ENCODE measurements at places on chromosomes 2 and 18. TPM values are rescaled to one million over a fixed set of nuclear protein-coding genes. Genes with fewer than 3 reads are reported as not detected.

DNA sequence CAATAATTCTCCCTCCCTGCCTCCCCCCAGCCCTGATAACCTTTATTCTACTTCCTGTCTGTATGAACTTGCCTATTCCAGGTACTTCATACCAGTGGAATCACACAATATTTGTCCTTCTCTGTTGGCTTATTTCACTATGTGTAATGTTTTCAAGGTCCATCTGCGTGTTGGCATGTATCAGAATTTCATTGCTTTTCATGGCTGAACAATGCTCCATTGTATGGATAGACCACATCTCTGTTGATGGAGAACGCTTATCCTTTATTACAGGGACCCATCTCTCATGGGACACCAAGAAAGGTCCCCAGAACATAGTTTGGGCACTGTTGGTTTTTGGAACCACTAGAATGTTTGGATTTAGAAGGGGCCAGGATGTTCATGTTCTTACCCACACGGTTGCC lies 40.2 kb downstream of the ATOH8 start:
- DNase-seq = no peak

GRCh38 chr2:241280291-241280690 lies 35.2 kb downstream of the HDLBP start:
- DNase-seq = no peak

DNA sequence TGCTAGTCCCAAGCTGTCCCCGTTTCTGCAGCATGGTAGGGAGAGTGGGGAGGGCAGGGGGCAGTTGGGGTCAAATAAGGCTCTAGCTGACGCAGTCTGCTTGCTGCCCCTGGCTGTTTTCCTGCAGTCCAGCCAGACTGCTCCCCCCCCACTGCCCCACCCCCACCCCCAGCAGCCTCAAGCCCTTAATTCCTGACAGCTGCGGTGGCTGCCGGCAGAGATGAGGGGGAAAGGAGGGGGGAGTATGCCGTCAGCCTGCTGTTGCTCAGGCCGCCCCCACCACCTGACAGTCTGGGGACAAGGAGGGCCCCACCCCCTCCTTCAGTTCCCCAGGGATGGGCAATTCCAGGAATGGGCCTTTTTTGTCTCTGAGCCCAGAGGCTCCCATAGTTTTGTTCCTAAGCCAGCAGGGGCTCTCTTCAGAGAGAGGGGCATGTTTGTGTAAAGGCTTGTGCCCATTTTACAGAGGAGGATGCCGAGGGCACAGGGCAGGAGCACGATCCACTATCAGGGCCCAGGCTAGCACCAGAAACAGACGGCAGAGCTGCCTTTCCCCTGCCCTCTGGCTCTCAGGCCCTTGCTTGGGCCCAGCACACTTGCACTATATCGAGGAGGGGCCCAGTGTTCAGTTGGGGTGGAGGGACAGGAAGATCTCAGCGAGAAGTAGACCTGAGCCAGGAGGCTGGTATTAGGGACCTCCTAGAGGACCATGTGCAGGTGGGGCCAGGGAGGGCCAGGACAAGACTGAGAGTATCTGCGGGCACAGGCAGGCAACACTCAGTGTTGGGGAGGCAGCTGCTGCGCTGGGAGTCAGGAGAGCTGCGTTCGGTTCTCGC lies 1.5 kb upstream of the WNT10A start:
- no peak for DNase-seq

DNA sequence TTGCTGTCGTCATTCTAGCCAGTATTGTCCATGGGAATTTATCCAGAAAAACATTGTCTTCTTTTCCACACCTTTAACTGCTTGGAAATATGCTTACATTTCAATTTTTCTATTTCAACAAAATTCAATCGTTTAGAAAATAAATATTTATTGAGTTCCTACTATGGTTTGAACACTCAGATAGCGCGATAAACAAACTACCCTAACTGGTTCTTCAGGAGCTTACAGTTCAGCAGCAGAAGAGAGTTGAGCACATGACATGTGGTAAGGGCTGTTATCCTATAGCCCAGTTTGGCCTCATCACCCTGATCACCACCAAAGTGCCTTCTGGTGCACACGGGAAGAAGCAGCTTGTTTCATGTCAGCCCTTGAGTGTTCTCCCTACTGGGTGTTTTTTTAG lies 375.2 kb upstream of the SMIM21 start:
- DNase-seq = no peak

DNA sequence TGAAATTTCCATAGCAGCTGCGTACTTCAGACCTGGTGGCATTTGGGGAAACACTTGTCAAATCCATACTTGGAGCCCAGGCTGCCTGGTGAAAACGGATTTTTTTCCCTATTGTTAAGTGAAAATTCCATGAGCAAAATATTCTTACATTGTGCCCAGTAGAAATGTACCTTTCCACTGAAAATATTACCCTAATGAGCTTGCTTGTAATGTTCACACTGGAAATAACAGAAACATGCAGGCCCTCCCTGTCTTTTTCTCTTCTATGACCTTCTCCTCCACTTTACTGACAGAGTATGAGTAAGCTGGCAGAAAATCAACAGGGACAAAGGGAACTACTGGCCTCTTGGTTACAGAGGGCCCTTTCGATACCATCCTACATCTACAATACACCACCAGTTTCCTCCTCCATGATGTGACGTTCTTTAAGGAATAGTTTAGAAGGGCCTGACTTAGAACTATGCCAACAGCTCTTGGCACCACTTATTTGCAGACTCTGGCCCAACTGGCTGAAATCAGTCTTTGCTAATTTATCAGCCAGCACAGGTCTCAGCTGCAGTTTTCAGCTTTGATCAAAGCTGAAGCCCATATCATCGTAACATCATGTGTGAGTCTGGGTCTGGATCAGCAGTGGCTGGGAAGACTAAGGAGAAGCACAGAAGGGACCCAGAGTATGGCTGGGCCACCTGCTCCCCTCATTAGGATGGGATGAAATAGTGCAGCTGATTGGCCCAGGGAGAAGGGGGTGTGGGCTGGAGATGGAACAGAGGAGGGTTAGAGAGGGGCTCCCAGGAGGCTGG lies 272.2 kb upstream of the ID2 start:
- DNase-seq = no peak

TSGA10 gene
- 2.5 TPM for total RNA-seq

GREB1 gene
- 7.5 TPM for total RNA-seq

SEC11C gene
- 22.5 TPM for total RNA-seq

GRCh38 chr2:3301001-3301400 lies 76.6 kb downstream of the EIPR1 start:
- DNase-seq = no peak

GRCh38 chr2:144619760-144620159 lies 99.8 kb upstream of the ZEB2 start:
- no peak for DNase-seq

DNA sequence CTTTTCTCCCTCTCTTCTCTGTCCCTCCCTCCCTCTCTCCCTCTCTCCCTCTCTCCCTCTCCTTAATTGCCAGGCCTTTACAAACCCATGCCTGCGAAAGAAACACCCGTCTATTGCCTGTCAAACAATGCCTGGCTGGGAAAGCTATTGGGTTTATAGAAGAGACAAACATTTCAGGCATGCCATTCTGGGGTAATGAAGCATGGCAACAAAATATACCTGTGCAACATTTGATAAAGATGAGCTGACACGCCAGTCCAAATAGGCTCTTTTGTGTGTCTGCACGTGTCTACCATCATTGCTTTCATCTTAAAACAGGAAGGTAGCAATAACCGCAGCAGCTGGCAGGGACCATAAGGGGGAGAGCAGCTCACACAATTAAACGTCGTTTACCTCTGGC lies 282.1 kb downstream of the ZNF516 start:
- DNase-seq = no peak

DNA sequence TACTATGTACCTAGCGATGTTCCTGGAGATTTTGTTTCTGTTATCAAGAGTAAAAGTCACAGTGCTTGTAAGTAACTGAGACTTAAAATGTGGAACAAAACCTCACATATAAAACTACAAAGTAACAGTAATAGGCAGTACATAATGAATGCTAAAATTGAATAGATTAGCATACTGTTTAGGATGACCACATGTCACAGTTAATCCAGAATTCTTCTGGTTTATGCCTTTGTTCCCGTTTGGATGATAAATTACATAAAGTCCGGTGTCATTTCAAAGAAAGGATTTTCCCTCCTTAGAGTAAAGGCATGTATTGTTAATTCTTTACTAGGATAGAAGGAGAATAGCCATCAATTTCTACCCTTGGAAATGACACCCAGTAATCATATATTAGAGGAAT lies 56.1 kb downstream of the RBM43 start:
- DNase-seq = no peak

RAPGEF4 gene
- total RNA-seq = 3.7 TPM

DNA sequence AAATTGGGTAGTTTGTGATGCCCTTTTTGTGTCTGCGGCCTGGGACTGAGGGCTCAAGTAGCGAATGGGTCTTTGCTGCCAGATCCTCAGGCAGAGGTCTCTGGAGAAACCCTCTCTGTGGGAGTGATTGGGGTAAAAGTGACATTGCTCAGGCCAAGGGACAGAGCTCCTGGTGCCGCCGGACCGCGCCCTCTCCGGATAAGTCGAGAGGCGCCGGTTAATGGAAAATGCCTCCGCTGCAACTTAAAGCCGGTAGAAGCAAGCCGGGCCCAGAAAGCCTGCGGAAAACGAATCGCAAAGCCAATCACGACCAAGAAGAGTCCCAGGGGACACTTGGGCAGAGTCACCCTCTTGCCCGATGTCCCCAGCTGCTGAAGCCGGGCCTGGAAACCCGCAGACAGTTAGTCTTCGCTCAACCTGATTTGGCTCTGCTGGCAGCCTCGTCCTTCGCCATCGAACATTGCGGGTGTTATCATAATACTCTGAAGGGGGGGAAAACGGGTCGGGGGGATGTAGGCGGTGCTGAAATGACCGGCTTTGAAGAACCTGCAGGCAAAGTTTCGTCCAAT lies 352 bp upstream of the HOXD12 start:
- no peak for DNase-seq
